Dorsolateral prefrontal cortex (tissue), 122 donors: ENCODE measurements at places on chromosomes 16 and 17. TPM values are rescaled to one million over a fixed set of nuclear protein-coding genes. Genes with fewer than 3 reads are reported as not detected.

GRCh38 chr17:73646409-73647300 lies 2.4 kb upstream of the SDK2 start:
- DNase-seq: no peak

DNA sequence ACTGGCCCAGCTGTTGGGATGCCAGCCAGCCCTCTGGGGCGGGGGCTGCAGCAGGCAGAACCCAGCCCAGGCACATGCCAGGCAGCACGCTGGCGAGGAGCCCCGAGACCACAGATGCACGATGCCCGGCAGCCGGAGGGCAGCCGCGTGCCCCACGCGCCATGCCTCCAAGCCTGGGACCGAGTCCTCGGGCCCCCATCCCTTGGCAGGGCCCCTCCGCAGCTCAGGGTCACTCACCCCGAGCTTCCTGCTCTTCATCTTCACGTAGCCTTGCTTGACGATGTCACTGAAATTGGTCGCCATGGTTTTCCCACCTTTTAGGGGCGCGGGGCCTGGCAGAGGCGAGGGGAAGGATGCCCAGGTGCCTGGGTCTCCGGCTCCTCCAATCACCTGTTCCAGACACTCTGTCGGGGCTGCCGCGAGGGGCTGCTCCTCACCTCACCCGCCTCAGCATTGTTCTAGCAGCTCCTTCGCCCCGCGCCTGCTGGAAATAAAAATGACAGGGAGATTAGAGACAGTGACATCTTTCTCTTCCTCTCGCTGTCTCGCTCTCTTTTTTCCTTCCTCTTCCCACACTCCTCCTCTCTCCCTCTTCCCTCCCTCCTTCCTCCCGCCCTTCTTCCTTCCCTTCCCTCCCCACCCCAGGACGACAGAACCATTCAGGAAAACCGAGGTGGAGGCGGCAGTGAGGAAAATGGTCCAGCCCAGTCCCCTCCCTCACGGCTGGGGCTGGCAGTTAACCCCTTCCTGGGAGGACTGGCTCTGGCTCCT lies 6.9 kb downstream of the DOK4 start:
- DNase-seq: no peak

DNA sequence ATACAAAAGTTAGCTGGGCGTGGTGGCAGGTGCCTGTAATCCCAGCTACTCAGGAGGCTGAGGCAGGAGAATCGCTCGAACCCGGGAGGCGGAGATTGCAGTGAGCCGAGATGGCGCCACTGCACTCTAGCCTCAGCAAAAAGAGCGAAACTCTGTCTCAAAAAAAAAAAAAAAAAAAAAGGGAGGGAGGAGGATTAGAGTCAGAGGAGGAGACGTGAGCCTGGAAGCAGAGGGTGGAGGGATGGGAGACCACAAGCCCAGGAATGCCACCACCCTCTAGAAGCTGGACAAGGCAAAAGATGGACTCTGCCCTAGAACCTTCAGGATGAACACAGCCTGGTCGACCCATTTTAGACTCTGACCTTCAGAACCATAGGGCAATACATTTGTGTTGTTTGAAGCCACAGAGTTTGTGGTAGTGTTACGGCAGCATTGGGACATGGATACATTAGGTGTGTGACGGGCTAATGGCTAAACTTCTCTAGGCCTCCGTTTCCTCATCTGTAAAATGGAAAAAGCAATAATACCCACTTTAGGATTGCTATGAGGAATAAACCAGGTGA lies 2.1 kb upstream of the SMIM22 start:
- no peak for DNase-seq

DNA sequence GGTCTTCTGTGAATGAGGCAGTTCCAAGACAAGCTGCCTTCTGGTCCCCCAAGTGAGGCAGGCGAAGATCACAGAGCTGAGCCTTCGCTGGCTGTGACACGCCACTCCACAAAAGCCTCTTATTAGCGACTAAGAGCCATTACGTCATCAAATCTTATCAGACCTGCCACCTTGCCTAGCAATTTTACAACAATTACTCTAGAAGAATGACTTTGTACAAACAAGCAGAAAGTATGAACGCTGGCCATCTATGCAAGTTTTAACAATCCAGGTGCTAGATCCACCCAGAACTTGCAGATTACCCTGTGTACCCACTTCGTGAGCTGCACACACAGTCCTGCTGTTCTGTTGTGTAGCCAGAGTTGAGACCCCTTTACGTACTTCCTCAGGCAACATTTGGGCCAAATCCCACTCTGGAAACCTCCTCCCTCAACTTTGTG lies 3.8 kb upstream of the ICAM2 start:
- DNase-seq: no peak

DNA sequence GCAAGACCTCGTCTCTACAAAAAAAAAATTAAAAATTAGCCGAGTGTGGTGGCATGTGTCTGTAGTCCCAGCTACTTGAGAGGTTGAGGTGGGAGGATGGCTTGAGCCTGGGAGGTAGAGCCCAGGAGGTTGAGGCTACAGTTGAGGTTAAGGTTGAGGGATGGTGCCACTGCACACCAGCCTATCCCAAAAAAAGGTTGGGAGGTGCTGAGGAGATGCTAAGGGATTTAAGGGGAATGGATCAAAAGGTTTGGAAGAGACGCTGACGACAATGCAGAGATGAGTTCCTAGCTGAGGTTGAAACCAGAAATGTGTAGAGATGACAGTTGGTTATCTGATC lies 4.7 kb upstream of the NSMCE1 start:
- no peak for DNase-seq

- DNase-seq: no peak
These were observed 2.3 kb upstream of the NCBP3 start for GRCh38 chr17:3848229-3848835.

DNA sequence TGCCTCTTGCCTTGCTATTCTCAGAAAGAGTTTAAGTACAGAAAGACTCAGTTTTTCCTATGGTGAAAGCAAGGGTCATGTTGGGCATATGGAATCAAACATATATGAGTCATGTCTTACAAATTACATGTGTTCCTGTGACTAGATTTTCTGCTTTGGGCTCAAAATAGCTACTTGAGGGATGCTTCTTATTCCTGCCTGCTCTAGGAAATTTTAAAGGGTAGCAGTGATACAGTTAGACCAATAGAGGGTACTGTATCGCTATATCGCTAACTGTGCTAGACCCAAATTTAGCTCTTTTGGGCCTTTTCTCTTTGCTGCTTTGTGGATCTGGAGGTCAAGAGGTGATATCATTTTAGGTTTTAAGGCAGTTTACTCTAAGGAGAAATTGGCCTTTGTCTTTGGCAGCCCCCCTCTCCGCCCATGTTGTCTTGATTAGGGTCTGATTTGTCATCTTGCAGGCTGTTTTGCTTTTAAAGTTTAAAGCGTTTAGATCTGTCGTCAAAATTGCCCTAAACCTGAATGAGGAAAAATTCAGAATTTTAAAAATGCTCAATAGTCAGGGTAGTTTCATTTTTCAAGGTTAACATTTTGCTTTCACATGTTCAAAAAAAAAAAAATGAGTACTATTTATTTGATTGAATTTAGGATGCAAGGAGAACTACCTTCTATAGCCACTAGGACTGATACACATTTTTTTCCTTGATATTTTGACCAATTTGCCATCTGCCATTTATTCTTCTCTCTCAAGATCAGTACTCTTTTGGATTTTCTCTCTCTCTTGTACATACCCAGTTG lies 8.8 kb downstream of the NFATC3 start:
- DNase-seq: no peak

The PDE6G gene
- 1.2 TPM for total RNA-seq

The PRRT2 gene
- 163 TPM for total RNA-seq

The TBX21 gene
- 0.74 TPM for total RNA-seq
